ENCODE measurements at places on chromosomes 1 and 21.

DNA sequence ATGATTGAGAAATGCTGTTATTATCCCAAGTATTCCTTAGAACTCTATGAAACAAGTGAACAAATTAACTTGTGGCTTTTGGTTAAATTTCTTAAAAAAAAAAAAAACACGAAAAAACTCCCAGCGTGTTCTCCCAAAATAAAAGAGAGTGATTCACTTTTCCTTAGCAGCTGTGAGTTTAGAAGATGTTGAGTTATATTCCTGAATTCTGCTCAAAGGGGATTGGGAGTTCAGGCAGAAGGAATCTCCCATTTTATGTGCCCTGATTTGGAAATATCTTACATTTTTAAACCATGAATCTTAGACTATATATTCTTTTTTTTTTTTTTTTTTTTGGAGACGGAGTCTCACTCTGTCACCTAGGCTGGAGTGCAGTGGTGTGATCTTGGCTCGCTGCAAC, 34.3 kb downstream of the SMG7 start:
- no peak for DNase-seq

GRCh38 chr1:8835941-8836643, 18.7 kb upstream of the RERE start:
- DNase-seq, result no peak

DNA sequence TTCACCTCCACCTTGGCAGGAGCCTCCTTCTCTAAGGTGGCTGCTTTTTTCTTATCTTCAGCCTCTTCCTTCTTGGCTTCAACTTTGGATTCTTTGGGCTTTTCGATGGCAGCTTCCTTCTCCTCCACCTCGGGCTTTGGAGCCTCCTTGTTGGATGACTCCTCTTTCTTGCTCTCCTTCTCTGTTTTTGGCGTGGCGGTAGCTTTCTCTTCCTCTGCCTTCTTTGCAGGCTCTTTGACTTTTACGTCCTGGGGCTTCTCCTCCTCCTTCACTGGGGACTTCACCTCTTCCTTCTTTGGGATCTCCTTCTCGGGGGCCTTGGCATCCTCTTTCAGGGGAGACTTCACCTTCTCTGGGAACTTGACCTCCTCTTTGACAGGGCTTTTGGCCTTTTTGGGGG, 13.9 kb upstream of the CD2 start:
- DNase-seq, result no peak

DNA sequence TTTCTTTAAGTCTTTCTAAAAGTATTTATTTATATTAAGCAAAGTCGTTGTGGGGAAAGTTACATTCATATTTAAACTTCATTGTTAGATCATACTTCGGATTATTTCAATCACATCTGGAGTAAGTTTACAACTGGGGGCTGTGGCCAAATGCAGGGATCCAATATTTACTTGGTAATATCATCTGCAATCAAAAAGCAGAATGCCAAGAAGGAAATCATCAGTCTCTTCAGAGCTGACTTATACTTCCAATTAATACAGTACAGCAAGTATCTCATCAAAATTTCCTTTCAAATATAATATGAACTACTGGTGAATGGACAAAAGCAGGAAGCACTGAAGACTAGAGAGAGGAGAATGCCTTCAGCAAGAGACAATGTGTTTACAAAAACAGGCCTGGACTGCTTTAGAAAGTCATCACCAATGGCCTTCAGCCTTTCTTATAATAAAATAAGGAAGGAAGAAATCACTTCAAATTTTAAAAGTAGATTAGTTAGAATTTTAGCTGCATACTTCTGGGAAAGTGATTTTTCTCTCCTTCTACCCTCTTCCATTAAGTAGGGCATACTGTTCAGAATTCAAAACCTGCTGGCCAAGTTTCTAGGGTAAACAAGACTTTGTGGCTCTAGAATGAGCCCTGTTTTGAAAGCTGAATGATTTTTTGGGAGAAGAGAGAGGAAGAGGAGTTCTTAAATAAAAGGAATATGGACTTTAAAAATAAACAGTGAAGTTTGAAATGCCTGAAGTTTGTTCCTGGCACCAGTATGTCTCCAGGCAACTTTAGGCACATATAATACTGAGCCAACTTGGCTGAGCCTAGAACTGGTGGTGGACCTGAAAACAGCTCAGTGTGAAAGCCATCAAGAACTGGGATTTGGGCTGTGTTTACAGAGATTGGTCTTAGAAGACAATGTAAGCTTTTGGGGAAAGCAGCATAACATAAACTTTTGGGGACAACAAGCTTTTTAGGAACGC, 22.2 kb upstream of the MYOC start:
- no peak for DNase-seq

DNA sequence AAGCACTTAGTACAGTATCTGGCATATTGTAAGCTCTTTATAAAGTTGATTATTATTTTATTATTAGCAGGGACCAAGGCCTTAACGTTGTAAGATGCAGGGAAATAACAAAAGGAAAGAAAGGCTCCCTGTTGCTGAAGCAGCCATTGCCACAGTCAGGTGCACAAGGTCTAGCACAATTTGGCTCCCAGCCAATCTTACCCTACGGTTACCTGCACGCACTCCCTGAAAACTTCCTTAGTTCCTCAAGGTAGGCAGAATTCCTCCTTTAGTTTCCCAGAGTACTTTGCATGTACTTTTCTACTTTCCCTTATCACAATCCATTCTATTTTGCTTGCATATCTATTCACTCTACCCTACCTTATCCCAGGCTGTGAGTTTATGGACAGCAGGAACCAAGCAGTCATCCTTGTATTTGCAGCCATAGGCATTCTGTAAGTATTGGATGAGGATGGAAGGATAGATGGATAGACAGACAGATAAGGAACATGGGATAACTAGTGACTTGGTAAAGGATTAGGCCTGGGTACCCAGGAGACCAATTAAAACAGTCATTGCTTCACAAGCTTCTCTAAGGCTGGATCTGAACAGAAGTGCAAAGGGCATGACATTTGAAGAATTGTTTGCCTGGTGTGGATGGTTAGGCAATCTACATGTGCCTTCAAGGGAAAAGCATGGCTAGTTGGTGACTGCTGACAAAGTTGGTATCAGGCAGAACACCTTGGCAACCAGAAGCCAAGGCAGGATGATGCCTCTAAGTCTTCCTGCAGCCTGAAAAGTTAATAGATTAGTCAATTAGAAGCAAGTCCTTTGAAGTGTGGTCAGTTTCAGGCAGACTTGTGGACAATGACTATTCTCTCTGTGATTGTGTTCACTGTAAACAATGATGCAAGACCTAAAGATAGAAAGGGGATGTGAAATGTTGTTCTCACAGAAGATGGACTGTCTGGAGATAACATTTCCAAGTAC, 20.8 kb upstream of the JAK1 start:
- DNase-seq, result no peak

DNA sequence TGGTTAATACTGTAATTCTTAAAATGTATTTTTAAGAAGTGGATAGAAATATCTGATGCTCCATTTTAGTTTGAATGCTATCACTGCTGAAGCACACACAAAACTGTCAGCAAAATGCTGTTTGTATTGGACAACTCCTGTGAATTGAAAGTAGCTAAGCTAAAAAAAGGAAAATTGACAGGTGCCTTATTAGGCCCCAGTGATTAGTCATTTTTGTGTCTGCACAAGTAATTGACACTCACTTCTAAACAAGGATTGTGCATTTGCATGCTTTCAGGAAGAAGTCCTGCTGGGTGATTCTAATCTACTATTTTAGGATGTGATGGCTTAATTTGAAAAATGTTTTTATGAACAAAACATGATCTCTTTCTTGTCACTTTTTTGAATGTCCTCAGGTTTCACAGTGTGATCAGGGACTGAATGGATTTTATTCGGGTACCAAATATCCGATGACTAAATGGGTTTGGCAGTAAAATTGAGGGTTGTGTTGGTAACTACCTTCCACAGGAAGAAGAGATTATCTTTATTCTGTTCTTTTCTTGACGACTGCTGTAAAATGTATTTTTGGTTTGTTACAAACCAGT, 13.0 kb upstream of the MAP3K7CL start:
- DNase-seq, result no peak

DNA sequence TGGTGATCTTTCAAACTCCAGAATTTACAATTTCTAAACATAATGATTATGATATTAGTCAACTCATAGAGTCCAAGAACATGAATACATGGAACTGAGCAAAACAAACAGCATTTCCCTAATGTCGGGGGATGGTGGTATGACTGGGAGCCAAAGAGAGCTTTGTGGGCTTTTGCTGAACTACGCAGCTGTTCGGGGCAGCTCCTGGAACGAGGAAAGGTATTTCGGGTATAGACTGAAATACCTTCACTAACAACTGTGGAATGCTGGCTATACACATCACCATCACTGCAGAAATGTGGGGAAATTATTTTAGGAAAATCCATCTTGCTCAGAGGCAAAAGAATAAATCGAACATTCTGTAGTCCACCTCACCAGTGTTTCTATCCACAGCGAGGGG, 30.2 kb upstream of the VPS26C start:
- DNase-seq, result no peak

DNA sequence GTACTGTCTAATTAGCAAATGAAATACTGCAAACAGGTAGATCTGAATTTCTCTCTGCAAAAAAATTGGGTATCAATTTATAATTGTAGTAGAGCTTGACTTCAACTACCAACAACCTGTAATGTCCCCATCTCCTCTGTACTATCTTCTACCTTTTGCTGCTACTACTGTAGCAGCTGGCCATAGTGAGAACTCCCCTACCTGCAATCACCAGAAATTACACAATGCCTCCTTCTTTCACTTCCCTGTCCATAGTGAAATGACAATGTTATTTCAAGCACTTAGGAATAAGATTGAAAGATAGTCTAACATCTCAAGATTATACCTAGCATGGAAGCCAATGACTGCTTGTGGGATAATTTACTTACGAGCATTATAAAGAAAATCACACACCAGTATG, 100.4 kb downstream of the ACBD6 start:
- no peak for DNase-seq

- DNase-seq, result no peak
Observed at GRCh38 chr1:12640237-12640957, 3.5 kb upstream of the AADACL4 start.

DNA sequence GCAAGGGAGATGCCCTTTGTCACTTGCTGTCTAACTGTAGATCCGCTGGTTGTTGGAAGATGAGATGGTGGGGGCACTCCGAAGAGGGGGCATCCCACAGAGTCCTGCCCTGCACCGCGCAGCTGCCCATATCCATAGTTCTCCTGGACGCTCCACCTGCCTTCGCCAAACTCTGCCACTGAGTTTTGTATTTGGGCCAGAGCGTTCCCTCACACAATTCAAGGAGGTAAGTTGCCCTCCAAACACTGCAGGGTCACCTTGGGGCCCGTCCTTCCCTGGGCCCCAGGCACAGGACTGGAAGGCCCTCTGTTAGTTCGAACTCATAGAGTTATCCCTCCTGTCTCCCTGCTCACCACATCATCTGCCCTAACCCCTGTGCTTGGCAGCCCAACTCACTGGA, 22.1 kb downstream of the HYI start:
- no peak for DNase-seq

- DNase-seq, result no peak
Observed at GRCh38 chr1:208497866-208498541, 253.8 kb upstream of the PLXNA2 start.

DNA sequence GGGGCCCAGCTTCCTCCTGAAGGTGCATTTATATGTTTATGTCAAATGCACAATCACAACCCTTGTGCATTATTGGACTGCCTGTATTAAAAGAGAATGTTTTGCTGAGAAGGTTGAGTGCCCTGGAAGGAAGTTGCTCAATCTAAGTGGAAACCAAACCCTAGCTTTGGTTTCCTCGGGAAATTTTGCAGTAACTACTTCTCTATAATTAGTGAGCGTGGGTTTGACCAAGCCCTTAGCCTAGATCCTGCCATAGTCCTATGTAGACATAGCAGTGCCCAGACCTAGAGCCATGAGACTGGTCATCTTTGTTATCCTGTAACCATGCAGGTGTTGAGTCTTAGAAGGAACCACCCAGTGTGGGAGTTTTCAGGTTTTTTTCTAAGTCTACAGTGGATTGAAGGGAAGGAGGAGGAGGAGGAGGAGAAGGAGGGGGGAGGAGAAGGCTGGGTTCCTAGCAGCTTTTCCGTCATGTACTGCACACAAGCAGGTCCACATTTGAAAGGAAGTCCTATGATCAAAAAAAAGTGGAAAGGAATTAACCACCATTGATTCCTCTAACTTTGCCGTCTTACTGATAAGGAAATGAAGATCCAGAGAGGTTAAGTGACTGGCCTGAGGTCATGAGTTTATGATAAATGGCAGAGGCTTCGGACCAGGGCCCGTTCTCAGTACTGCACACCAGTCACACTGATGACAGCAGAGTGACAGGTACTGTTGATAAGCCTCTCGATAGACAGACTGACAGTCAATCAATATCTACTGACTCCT, 72.2 kb upstream of the LYST start:
- DNase-seq, result no peak

- DNase-seq, result no peak
Observed at GRCh38 chr21:34100790-34101189, 27.4 kb downstream of the MRPS6 start.

DNA sequence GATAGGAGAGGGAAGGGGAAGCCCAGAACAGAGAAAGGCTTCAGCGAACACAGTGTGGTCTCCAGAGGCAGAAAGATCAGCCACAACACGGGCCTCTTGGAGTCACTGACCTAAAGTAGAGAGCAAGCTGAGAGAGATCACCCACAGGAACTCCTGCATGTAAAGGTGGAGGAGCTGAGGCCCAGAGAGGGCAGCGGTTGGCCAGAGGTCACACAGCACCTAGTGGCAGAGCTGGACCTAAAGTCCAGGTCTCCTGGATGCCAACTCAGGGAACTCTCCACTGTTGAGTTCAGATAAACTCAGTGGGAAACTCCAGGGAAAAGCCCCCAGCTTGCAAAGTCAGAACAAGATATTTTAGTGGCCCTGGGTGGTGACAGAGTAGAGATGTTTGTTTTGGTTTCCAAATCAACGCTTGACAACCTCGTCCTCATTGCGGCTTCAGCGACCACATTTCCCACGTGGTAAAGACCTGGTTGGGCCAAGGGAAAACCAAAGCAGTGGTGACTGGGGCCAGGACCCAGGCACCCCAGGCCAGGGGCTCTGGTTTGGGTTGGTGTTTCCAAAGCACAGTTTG, 4.6 kb downstream of the IFFO2 start:
- DNase-seq, result no peak

- DNase-seq, result no peak
Observed at GRCh38 chr1:207993477-207994445, 82.8 kb upstream of the CD34 start.

DNA sequence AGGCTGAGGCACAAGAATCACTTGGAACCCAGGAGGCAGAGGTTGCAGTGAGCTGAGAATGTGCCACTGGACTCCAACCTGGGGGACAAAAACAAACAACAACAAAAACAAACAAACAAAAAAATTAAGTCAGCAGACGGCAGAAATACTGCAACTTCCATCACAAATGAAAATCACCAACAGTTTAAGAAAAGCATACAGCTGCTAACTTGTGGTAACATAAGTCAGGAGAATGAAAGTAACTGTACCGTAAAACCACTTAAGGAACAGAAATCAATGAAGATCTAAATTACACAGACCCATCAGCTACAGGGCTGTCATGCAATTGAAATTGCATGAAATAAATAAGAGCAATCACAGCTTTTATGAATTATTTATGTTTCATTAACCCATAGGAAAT, 25.0 kb downstream of the MCOLN2 start:
- no peak for DNase-seq
